ENCODE measurements at places on chromosomes 7 and 10.

GRCh38 chr7:47602272-47603004 lies 20.5 kb upstream of the TNS3 start:
- no peak for DNase-seq

DNA sequence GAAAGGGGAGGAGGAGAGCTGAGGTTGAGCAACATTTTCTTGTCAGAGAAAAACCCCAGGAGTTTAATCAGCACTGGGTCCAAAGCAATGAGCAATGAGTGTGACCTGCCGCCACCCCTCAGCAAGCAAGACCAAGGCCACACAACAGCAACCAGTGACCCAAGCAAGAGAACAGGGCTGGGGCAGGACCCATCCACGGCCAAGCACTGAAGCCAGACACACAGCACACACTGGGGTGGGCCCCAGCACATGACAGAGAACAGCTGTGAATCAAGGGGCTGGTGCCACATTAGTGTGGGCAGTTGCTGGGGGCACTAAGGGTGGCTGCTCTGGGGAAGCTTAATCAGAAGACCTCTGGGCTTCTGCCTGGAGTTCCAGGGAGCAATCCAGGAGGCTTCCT lies 16.2 kb downstream of the TMEM72 start:
- DNase-seq, result no peak

- DNase-seq, result no peak
Observed at GRCh38 chr10:50582046-50582445, 41.7 kb downstream of the SGMS1 start.

DNA sequence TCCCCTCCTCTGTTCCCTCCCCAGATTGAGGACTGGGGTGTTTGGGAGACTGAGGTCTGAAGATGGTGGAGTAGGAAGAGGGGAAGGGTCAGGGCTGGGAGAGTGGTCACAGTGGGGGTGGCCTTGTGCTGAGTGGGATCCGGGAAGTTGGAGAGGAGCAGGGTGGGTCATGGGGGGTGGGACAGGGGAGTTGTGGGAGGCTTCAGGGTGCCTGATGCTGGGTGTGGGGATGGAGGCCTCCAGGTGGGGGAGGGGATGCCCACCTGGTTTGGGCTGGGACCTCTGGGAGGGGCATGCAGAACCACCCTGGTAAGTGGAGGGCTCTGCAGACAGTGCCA lies 2.6 kb downstream of the ZNF775 start:
- DNase-seq, result no peak

DNA sequence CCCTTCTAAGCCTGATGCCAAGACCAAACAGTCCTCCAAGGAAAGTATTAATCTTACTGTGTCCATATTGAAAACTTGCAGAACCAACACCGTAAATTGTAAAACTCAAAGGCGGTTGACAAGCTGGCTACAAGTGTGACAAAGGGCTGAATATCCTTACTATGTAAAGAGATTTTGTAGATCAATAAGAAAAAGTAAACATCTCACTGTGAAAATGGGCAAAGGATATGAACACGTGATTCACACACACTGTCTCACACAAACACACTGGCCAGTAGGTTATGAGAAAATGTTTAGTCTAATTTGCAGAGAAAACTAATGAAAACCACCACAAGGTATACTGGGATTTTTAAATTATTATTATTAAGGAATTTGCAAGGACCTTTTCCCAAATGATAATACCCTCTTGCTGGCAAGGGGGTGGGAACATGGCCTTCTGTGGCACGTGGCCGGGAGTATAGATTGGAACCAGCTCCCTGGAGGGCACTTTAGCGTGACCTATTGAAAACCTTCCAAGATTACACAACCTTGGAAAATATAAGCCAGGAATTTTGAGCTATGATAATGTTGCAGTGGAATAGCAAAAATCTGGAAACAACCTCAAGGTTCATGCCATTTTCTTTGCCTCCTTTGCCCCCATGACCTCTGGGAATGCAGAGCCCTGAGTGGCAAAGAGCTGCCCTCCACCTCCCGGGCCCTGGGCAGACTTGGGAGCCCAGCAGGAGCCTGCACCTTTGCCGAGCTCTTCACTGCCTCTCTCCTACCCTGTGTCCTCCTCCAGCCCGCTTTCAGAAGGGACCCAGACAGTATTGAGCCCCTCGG lies 26.2 kb upstream of the SLC29A3 start:
- DNase-seq, result no peak

- no peak for DNase-seq
Observed at GRCh38 chr10:113566888-113567287, 14.0 kb downstream of the HABP2 start.

GRCh38 chr10:6759961-6760360 lies 179.9 kb upstream of the PRKCQ start:
- no peak for DNase-seq

- no peak for DNase-seq
Observed at GRCh38 chr7:114760477-114760876, 161.4 kb upstream of the MDFIC start.

GRCh38 chr7:51310131-51310583 lies 6.5 kb downstream of the COBL start:
- no peak for DNase-seq

- DNase-seq, result no peak
Observed at GRCh38 chr10:4355350-4355749, 470.7 kb upstream of the AKR1E2 start.

GRCh38 chr7:73373741-73374140 lies 45.8 kb downstream of the FKBP6 start:
- DNase-seq, result no peak

DNA sequence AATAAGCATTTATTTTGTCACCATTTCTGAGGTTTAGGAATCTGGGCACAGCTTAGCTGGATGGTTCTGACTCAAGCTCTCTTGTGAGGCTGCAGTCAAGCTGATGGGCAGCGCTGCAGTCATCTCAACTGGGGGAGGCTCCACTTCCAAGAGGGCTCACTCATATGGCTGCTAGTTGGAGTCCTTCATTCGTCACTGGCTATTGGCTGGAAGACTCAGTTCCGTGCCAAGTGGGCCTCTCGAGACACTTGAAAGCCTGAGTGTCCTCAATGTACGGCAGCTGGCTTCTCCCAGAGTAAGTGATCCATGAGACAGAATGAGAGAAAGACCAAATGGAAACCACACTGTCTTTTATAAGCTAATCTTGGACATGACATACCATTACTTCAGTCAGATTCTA lies 21.6 kb upstream of the COL13A1 start:
- no peak for DNase-seq

- DNase-seq, result no peak
Observed at GRCh38 chr10:58715061-58715460, 202.4 kb downstream of the BICC1 start.

GRCh38 chr7:23026164-23026563 lies 12.2 kb upstream of the HYCC1 start:
- DNase-seq, result no peak

DNA sequence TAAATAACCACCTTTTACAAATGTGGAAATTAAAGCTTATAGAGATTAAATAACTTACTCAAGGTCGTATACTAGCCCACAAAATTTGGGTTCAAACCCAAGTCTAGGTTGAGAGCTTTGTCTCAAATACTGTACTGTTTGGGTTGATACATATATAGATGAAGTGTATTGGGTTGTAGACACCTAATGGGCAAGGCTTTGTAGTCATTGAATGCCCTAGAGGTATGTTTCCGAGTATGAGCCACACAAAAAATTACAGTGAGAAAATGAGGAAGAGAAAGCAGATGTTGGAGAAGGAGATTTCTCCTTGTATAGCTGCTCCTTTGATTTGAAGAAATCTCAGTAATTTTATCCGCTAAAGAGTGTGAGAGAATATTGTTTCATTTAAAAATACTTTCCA lies 60.6 kb downstream of the C1GALT1 start:
- DNase-seq, result no peak

DNA sequence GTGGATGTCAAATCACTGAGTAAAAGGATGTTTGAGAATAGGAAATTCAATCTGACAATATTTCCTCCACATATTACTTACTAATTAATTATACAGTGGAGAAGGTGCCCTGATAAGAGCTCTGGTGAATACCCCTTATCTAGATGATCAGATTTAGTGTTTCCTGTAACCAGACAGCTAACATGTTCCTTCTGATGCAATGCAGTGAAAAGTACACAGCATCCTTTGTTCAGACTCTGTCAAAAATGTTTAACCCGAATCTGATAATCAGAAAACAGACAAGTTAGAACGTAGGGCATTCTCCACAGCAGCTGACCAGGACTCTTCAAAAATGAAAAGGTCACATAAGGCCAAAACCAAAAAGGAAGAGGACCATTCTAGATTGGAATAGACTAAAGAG lies 46.2 kb downstream of the WDR11 start:
- DNase-seq, result no peak
